Activated T-cell treated with anti-CD3 and anti-CD28 coated beads, Interleukin-2, amount 50 U/mL, for 24 hours (primary cell): ENCODE measurements at places on chromosomes 12 and 14.

- H3K4me1 ChIP-seq: peaks cover 96% of the 10 kb centered on the region
- peak overlapping the region; percentile 73 for H3K4me3 ChIP-seq
- H3K27ac ChIP-seq: peak overlapping the region; percentile 97
Observed at GRCh38 chr12:47833591-47834012, 13.9 kb upstream of the HDAC7 start.

GRCh38 chr12:101116911-101117310 lies 93.1 kb downstream of the SLC5A8 start:
- no peaks in the 10 kb centered on the region for H3K27me3 ChIP-seq
- no peak for DNase-seq
- H3K4me1 ChIP-seq: no peaks in the 10 kb centered on the region
- H3K4me3 ChIP-seq: no peak overlapping the region
- H3K36me3 ChIP-seq: no peaks in the 10 kb centered on the region

DNA sequence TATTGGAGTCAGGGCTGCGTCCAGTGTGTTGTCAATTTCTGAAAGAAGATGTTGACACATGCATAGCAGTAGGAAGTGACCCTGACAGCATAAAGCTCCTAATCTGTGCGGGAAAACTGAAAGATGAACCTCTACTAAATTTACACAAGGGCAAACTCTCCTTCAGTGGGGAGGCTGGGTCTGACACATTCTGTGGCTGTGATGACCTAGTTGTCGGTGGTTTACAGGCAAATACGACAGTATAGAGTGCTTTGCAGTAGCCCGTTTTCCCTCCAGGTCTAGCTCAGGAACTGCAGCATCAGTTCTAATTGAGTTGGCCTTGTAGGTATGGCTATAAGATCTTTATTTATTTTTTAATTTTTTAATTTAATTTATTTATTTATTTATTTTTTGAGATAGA lies 14.8 kb upstream of the GABARAPL1 start:
- peaks cover 3% of the 10 kb centered on the region for H3K4me1 ChIP-seq
- H3K36me3 ChIP-seq: no peaks in the 10 kb centered on the region
- H3K4me3 ChIP-seq: no peak overlapping the region
- no peak overlapping the region for H3K27ac ChIP-seq

- H3K27me3 ChIP-seq: no peaks in the 10 kb centered on the region
- H3K27ac ChIP-seq: no peak overlapping the region
- DNase-seq: no peak
- no peak overlapping the region for H3K4me3 ChIP-seq
- H3K4me1 ChIP-seq: no peaks in the 10 kb centered on the region
- H3K36me3 ChIP-seq: no peaks in the 10 kb centered on the region
Observed at GRCh38 chr14:42671636-42672035, 1065.0 kb downstream of the LRFN5 start.

GRCh38 chr12:52198454-52199215 lies 6.8 kb upstream of the KRT80 start:
- no peak for DNase-seq
- no peak overlapping the region for H3K27ac ChIP-seq
- no peaks in the 10 kb centered on the region for H3K36me3 ChIP-seq
- peaks cover 26% of the 10 kb centered on the region for H3K27me3 ChIP-seq
- H3K4me3 ChIP-seq: no peak overlapping the region

DNA sequence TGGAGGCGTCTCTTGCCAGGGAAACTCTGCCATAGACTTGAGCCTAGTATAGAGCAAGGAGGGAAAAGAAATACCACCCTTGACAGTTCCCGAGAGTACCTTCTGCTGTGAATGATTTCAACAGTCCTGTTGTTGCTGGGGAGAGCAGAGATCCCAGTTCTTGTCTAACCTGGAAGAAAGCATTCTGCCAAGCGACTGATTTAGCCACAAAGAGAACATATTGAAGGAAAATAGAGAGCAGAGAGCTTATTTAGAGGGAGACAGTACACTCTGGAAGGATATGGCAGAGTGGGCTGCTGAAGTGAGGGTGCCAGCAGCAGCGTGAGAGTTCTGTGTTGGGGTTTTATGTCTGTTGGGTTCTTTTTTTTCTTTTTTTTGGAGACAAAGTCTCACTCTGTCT lies 966.9 kb upstream of the TMEM132C start:
- no peaks in the 10 kb centered on the region for H3K27me3 ChIP-seq
- H3K27ac ChIP-seq: no peak overlapping the region
- no peak for DNase-seq

GRCh38 chr12:19200261-19200660 lies 70.7 kb downstream of the PLEKHA5 start:
- H3K27me3 ChIP-seq: no peaks in the 10 kb centered on the region
- H3K4me3 ChIP-seq: no peak overlapping the region
- H3K36me3 ChIP-seq: no peaks in the 10 kb centered on the region
- no peak overlapping the region for H3K27ac ChIP-seq
- DNase-seq: no peak
- H3K4me1 ChIP-seq: no peaks in the 10 kb centered on the region

- no peaks in the 10 kb centered on the region for H3K27me3 ChIP-seq
- H3K36me3 ChIP-seq: no peaks in the 10 kb centered on the region
- DNase-seq: no peak
- no peak overlapping the region for H3K27ac ChIP-seq
- H3K4me3 ChIP-seq: no peak overlapping the region
Observed at GRCh38 chr14:74601982-74602381, 10.1 kb downstream of the LTBP2 start.

GRCh38 chr12:22799503-22799902 lies 174.5 kb downstream of the ETNK1 start:
- DNase-seq: no peak
- H3K27me3 ChIP-seq: no peaks in the 10 kb centered on the region
- H3K4me3 ChIP-seq: no peak overlapping the region
- no peak overlapping the region for H3K27ac ChIP-seq

GRCh38 chr14:77917491-77918201 lies 117.7 kb downstream of the ADCK1 start:
- H3K36me3 ChIP-seq: peaks cover 18% of the 10 kb centered on the region
- no peaks in the 10 kb centered on the region for H3K27me3 ChIP-seq
- H3K4me1 ChIP-seq: no peaks in the 10 kb centered on the region
- no peak overlapping the region for H3K27ac ChIP-seq

DNA sequence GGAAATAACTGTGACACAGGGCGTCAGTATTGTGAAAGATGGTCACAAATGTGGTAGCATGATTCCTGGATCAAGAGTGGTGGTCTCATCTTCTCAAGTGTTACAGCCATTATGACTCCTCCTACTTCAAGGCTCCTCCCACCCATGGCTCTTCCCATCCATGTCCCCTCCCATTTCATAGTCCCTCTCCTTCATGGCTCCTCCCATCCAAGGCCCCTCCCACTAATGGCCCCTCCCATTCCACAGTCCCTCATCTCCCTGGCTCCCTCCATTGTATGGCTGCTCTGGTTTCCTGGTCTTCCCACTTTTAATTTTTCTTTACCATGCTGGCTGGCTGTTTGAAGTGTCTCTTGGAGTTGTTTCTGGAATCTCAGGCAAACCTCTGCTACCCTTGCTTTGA lies 1375.2 kb upstream of the TMEM132C start:
- H3K27me3 ChIP-seq: peaks cover 6% of the 10 kb centered on the region
- no peak overlapping the region for H3K27ac ChIP-seq
- H3K36me3 ChIP-seq: no peaks in the 10 kb centered on the region
- no peak for DNase-seq

GRCh38 chr12:98699586-98699985 lies 54.5 kb downstream of the APAF1 start:
- H3K27ac ChIP-seq: no peak overlapping the region
- H3K27me3 ChIP-seq: no peaks in the 10 kb centered on the region
- peaks cover 46% of the 10 kb centered on the region for H3K36me3 ChIP-seq
- no peak overlapping the region for H3K4me3 ChIP-seq
- H3K4me1 ChIP-seq: peaks cover 9% of the 10 kb centered on the region
- no peak for DNase-seq
